ENCODE measurements at places on chromosomes 16 and 17.

- DNase-seq = peak; percentile 90
These were observed 58.8 kb downstream of the SMG6 start for GRCh38 chr17:2244545-2245525.

GRCh38 chr16:78503602-78504001 is 404.1 kb downstream of the WWOX start:
- peak; percentile 56 for DNase-seq

GRCh38 chr17:74569020-74570003 is 2.0 kb upstream of the CD300H start:
- DNase-seq = peak; percentile 96

DNA sequence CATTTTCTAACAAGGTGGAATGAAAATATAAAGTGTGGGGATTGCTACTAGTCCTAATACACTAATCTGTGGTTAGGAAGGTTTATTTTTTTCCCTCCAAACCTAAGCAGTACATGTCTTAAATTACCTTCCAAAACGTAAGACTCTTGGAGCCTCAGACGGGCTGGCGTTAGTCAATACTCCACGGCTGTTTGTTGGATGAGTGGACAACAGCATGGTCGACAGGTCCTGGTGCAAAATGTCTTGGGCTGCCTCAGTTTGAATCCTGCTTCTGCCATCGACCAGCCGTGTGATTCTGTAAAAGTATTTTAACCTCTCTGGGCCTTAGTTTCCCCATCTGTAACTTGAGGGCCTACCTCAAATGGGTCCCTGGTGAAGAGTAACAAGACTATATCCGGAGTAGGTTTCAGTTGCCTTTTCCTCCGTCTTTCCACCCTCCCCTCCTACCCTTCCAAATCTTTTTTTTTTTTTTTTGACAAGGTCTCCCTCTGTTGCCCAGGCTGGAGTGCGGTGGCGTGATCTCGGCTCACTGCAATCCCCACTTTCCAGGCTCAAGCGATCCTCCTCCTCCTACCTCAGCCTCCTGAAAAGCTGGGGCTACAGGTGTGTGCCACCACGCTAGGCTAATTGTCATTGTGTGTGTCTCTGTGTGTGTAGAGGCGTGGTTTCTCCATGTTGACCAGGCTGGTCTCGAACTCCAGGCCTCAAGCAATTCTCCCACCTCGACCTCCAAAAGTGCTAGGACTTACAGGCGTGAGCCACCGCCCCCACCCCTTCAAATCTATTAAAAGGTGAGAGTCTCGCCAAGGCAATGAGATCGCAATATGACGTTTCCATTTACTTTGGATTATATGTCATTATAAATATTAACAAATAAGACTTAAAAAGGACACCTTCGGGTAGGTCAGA is 5.8 kb downstream of the SCGB1C2 start:
- no peak for DNase-seq

- no peak for DNase-seq
These were observed 19.5 kb downstream of the TOM1L2 start for GRCh38 chr17:17952691-17953090.

GRCh38 chr16:49599281-49599680 is 225.7 kb downstream of the C16orf78 start:
- no peak for DNase-seq

DNA sequence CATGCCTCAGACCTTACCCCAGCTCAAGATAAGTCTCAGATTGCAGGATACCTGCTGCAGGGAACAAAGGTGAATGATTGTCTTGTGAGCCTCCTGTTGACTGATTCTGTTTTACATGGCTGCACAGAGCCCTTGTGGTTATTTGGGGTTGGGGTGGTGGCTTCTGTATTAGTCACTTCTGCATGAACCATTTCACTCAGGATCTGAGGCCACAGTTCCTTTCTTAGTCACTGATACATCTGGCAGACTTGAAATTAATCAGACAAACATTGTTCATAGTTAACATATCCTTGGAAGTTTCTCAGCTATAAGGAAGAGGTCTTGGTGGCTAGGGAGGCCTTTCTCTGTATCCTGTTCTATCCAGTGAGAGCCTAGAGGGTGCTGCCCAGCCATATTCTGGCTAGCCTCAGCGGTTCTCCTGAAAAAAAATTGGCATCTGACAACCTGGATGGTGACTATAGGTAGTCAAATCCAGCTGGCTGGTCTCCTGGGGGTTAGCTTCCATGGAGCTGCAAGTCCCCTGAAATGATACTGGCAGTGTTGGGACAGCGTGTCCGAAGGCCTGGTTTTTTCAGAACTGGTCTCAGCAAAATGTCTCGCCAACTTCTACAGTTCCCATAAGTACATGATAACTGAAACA is 8.4 kb upstream of the PLK1 start:
- DNase-seq = peak; percentile 60

- DNase-seq = no peak
These were observed 28.8 kb downstream of the CTU2 start for GRCh38 chr16:88735121-88735520.
